NCI-H2081 treated with DMSO at 0.1 percent for 48 hours (cell line): ENCODE measurements at places on chromosomes 2 and 18.

DNA sequence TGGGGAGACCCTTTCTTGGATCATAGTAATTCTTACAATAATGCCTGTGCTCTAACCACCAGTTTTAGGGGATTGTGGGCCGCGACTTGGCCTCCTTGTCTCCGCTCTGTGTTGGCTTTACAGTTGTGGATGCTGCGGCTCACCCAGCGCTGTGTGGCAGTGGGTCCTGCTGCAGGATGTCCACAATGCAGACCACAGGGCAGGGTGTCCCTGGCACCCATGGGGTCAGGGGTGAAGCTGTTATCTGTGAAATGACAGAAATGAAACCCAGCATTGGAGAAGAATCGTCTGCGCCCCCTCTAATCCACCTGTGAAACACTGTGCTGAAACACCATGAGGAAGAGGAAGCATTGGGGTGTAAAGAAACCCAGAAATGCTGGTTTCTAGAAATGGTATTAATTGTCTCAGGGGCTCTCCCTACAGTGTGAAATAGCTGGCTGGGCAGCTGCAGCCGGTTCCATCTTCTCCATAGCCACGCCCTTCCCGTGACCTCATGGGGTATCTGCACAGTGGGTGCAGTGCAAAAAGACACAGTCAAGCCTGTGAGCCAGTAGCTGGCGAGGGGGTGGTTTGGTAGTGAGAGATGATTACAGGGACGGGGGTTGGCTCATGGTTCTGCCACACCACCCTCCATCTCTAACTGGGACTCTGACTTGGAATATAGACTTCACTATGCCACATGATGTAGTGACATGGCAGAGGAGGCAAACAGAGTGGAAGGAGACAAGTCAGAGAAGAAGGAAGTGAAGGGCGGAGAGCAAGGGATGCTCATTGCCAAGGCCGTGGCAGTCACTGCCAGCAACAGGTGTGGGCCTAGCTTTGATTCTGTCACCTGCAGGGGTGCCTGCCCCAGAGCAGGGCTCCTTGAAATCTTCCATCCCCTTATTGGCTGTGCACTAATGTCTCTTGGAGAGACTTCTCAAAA lies 16.2 kb downstream of the INPP4A start:
- no peak for DNase-seq

GRCh38 chr2:233445152-233445830 lies 91.0 kb downstream of the DGKD start:
- DNase-seq, result no peak

DNA sequence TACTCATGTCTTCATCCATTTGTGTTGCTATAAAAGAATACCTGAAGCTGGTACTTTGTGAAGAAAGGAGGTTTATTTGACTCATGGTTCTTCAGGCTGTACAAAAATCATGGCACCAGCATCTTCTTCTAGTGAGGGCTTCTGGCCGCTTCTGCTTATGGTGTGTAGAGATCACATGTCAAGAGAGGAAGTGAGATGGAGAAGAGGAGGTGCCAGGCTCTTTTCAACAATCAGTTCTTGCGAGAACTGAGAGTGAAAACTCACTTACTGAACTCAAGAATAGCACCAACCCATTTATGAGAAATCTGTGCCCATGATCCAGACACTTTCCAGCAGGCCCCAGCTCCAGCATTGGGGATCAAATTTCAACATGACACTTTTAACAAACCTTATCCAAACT lies 30.0 kb upstream of the BARD1 start:
- no peak for DNase-seq

DNA sequence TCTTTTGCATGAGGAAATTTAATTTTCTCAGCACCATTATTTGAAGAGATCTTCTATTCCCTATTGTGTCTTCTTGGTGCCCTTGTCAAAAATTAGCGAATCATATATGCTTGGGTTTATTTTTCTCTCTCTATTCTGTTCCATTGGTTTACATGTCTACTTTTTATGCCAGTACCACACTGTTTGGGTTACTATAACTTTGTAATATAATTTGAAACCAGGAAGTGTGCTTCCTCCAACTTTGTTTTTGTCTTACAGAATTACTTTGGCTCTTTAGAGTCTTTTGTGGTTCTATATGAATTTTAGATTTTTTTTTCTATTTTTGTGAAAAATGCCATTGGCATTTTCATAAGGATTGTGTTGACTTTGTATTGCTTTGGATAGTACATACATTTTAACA lies 17.6 kb downstream of the ALMS1 start:
- no peak for DNase-seq

DNA sequence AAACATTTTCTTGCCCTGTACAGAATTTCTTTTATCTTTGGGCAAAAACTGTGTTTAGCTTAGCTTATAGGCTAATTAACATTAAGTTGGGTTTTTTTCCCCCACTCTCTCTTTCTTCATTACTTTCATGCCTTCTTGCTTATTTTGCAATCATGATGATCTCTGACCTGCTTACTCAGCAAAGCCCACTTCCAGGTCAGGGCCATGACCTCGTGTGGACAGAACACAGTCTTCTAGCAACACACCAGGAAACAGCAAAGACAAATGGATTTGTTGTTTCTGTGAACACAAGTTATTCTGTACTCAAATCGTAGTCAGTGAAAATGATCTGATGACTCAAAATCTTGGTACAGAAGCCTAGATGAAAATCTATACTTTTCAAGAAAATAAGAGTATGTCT lies 60.7 kb downstream of the SPATS2L start:
- DNase-seq, result no peak

- DNase-seq, result no peak
Observed at GRCh38 chr18:23377669-23378301, 75.3 kb upstream of the RIOK3 start.

DNA sequence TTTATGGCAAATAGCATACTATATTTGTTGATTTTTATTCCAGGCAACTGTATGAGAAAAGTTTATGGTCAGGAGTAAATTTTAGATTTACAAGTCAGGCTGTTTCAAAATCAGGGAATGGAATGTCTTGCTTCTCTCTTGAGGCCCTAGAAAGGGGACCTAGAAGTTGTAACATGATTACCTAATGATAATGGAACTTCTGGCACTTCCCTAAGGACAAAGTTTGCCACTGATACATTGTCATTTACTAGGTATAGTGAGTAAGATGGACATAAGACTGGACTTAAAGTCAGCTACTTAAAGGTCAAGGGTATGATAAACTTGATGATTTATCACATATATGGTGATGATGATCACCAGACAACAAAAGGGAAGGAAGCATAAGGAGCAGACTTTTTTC lies 103.3 kb upstream of the VRK2 start:
- DNase-seq, result no peak

- DNase-seq, result no peak
Observed at GRCh38 chr2:239538357-239539052, 137.7 kb upstream of the HDAC4 start.

DNA sequence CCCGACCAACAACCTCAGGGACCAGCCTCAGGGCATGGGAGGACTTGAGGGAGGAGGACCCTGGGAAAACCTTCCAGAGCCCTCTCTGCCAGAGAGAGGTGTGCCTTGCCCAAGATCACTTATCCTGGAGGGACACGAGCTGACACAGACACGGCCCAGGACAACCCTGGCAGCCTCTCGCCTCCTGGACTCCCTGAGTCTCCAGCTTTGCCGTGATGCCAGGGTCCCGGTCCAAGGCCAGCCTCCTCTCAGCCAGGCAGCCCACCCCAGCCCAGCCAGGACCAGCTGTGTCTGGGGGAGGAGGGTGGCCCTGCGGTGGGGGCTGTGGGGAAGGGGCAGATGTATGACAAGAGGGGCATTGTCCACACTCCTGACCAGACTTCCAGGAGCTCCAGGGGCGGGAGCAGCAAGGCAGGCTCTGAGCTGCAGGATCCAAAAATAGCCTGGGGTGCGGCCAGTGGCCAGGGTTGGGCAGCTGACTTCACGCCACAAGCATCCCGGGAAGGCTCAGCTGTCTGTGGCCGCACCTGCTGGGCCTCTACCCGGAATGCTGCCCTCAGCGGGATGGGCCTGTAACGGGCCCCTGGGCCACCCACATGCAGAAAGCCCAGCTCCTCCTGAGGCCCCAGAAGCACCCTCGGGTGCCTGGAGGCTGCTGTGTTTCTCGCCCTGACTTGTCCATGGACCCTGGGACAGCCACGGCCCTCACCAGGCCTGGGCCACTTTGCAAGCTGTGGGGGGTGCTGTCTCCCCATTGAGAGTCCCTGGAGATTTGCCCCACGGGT lies 65.5 kb upstream of the GPC1 start:
- DNase-seq, result no peak

GRCh38 chr2:172168917-172169346 lies 66.2 kb upstream of the DLX2 start:
- no peak for DNase-seq

GRCh38 chr2:211241891-211242290 lies 685.5 kb downstream of the CPS1 start:
- DNase-seq, result no peak

GRCh38 chr2:152183401-152184073 lies 8.0 kb upstream of the STAM2 start:
- DNase-seq, result no peak

- DNase-seq, result no peak
Observed at GRCh38 chr2:16038621-16039020, 98.3 kb downstream of the MYCN start.

GRCh38 chr2:50535971-50536759 lies 495.8 kb downstream of the NRXN1 start:
- DNase-seq, result peak; percentile 76

- no peak for DNase-seq
Observed at GRCh38 chr2:53210538-53210937, 557.1 kb upstream of the CHAC2 start.

DNA sequence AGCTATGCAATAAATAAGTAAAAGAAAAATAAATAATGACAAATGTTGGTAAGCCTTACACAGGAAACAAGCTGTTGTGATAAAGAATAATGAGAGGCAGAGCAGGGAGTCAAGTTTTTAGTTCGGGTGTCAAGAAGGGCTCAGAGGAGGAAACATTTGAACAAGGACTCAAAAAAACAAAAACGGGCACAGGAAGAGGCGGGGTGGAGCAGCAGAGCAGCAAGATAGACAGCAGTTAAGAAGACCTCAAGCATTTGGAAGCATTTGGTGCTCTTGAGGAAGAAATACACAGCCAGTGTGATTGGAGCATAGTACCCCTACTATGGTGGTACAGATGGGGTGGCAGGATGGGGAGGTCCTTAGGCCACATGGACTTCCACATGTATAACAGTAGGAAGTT lies 2.8 kb downstream of the TMEM169 start:
- no peak for DNase-seq

- no peak for DNase-seq
Observed at GRCh38 chr2:238851761-238852160, 3.9 kb downstream of the TWIST2 start.

- peak; percentile 34 for DNase-seq
Observed at GRCh38 chr2:183244300-183244844, 120.1 kb downstream of the NUP35 start.

DNA sequence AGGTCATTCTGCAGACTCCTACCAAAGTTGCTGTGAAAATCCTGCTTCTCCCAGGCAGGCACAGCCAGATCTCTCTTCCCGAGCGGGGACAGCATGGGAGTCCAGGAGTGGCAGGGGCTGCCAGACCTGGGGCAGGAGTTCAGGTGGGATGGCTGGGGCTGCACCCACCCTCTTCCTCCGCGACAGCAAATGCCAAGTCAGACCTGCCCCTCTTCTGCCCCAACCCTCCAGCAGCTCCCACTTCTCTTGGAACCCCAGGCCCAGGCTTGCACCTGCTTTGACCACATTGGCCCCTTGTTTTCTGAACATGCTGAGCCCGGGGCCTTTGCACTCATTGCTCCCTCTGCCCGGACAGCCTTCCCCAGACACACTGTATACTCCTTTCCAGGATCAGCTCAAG lies 288.2 kb upstream of the HS6ST1 start:
- DNase-seq, result no peak

- DNase-seq, result no peak
Observed at GRCh38 chr2:38421274-38422056, 44.4 kb upstream of the ATL2 start.

DNA sequence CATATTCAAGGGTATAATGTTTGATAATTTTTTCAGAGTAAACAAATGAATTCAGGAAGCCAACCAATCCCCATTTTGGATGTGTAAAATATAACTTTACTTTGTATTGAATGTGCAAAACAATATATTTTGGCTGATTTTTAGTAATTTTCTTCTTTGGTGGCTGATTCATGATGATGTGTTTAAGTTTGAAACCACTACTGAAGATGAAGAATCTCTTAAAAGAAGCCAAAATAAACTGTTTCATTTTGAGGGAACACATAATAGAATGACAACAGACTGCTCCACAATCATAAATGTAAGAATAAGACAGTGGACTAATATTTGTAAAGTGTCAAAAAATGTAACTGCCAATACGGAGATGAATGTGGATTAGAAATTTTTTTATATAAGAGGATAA lies 52.5 kb upstream of the TRIM43 start:
- no peak for DNase-seq

GRCh38 chr18:7452331-7452730 lies 114.8 kb upstream of the PTPRM start:
- no peak for DNase-seq

- no peak for DNase-seq
Observed at GRCh38 chr2:175308005-175308404, 126.5 kb upstream of the ATP5MC3 start.

DNA sequence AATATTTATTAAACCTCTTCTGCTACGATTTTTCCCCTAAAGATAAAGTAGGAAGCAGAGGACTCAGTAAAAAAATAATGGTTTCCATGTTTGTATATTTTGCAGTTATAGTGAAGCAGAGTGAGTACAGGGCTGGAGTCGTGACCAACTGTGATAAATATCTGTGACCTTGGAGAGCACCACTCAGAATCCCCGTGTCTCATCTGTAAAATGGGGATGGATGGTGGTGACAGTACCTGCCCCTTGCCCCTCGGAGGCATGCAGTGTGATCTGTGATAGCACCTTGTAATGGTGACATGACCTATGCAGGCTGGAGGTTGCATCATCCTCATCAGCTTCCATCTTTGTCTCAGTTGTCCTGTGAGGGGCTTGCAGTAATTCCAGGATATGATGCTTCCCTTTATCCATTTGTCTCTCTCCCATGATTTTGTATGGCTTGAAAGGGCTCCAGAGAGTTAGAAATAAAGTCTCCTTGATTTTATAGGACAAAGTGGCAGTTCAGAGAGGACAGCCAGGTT lies 5.5 kb downstream of the TTL start:
- DNase-seq, result no peak

DNA sequence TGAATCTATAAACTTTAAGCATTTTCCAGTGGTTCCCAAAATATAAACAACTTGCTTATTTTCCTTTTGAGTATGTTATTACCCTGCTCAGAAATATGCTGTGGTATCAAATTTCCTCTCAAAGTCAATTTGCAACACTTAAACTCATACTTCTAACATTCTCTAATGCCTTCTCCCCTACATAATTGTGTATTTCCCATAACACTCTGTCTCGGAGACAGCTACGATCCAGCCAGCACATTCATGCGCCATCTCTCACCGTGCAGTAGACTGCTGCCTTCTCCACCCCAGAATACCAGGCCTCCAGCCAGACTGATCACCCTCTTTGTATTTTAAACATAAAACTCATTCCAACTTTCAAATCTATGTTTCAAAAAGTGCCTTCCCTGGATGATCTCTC lies 41.8 kb downstream of the TIMM21 start:
- DNase-seq, result no peak

- no peak for DNase-seq
Observed at GRCh38 chr18:50014606-50015005, 180.3 kb downstream of the MYO5B start.
